ENCODE measurements at places on chromosomes 2 and 18.

- DNase-seq = no peak
Measured at GRCh38 chr2:30321466-30321865, 90.1 kb downstream of the LBH start.

- no peak for DNase-seq
Measured at GRCh38 chr2:65688141-65688886, 255.9 kb upstream of the SPRED2 start.

DNA sequence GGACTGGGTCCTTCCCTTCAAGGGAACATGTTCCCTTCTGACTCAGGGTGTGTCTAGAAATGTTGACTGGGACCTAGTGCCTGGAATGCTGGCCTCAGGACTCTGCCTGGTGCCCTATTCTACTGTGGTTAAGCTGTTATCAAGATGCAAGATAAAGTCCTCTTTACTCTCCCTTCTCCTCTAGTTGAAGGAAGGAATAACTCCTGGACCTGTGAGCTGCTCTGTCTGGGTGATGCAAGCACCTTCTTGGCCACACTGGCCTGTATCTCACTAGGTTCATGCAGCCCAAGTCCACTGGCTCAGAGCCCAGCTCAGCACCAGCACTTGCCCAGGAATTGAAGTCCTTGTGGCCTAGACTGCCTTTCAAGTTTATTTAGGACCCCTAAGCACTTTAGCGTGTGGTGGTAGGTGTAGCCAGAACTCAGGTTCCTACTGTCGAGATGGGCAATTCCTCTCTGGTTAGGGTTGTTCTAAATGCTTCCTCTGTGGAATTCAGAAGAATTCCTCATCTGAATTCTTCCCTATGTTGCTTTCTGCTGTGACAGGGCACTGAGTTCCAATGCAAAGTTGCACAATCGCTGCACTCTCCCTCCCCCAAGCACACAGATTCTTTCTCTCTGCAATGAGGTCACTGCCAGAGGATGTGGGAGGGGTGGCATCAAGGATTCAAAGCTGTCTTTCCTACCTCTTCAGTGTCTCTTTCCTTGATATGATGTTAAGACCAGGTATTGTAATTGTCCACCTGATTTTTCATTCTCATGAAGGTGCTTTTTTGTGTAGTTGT is 54.7 kb downstream of the VWC2L start:
- no peak for DNase-seq

- no peak for DNase-seq
Measured at GRCh38 chr2:6993229-6993640, 76.0 kb downstream of the RNF144A start.

DNA sequence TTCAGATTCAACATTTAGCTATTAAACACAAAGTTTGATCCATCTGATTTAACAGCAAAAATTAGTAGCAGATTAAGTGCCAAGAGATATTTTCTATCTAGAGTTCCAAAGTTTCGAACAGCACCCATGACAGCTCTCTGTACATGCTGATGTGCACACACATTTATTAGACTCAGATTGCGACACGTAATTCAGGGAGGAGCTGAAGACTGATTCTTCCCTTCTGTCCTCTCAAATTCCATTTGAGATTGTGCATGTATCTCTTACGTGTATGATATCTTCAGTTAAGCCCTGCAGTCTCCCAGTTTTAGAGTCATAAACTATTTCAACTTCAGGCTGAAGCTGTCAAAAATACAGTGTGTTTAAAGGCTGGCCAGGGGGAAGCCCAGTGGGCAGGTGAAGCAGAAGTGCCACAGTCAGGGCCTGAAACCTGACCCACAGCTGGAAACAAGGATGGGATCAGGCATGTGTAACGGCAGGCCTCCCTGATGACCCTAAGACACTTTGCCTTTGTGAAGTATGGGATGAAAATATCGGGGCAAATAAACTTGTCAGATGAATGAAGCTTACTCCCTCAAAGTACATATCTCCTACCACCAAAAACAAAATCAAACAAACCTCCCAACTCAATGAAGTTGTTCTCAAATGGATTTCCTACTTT is 30.6 kb downstream of the CYB5A start:
- DNase-seq = no peak

DNA sequence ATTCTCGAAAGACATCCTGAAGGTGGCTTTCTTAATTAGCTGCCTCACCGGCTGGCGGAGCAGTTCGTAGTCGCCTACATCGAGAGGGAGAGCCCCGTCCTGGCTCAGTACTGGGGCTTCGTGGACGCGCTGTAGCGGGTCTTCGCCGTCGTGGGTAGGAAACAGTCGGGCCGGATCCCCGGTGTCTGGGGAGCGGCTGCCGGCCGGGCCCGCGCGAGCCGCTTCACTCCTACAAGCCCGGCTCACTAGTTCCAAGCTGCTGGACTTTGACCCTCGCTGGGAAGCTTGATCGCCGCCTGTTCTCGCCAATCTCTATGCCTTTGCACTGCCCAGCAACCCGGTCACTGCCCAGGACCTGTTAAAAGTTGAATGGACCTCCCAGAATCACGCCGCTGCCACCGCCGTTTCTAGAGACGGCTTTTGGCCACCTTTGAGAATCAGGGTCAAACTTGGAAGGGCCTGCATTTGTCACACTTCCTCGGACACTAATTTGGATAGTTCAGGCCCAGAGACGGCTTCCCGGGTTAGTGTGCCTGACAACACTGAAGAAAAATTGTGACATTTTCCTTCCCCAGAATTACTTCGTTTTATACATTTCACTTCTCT is 41.4 kb upstream of the AKAIN1 start:
- DNase-seq = peak; percentile 26

Data from suppressor macrophage treated with lipopolysaccharide for 1 hour (primary cell).